ENCODE measurements at places on chromosomes 2 and 18.

- no peak for DNase-seq
Measured at GRCh38 chr2:121555008-121555407, 24.3 kb downstream of the RNU4ATAC start.

DNA sequence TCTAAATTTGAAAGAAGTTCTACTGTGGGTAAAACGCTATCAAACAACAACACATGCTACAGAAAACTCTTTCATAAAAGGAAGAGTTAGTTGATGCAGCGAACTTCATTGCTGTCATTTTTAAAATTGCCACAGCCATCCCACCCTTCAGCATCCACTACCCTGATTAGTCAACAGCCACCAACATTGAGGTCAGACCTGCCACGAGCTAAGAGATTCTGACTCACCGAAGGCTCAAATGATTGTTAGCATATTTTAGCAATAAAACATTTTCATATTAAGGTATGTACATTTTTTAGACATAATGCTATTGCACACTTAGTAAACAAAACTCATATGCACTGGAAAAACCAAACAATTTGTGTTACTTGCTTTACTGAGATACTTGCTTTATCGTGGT is 347.1 kb downstream of the CLIP4 start:
- no peak for DNase-seq

DNA sequence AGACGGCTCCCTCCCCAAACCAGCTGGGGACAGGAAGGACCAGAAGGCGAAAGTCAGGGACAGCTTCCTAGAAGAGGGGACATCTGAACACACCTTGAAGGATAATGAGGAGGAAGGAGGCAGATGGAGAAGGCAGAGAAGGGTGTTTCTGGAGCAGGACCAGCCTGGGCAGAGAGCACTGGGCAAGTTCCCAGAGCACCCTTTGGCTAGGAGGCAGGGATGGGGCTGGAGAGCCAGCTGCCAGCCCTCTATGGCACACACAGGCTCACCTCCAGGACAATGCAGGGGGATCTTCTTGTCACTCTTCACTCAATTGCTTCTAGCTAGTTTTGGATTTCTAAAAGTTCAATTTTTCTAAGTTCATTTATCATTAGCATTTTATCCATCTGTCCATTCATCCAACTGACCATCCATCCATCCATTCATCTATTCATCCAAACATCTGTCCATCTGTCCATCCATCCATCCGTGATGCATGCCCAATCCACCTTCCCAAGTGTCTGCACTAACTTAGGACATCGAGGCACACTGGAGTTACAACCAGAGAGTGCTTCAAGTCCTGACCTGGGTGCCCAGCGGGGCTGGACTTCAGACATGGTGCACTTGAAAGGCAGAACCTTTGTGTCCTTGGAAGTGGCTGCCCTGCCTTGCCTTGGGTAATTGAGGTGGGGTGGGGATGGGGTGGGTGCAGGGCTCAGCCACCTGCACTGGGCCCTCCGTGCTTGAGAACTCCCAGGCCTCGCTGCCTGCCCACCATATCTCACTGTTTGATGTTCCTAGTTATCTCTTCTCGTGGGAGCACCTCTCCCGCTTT is 42.5 kb downstream of the INHBB start:
- no peak for DNase-seq

DNA sequence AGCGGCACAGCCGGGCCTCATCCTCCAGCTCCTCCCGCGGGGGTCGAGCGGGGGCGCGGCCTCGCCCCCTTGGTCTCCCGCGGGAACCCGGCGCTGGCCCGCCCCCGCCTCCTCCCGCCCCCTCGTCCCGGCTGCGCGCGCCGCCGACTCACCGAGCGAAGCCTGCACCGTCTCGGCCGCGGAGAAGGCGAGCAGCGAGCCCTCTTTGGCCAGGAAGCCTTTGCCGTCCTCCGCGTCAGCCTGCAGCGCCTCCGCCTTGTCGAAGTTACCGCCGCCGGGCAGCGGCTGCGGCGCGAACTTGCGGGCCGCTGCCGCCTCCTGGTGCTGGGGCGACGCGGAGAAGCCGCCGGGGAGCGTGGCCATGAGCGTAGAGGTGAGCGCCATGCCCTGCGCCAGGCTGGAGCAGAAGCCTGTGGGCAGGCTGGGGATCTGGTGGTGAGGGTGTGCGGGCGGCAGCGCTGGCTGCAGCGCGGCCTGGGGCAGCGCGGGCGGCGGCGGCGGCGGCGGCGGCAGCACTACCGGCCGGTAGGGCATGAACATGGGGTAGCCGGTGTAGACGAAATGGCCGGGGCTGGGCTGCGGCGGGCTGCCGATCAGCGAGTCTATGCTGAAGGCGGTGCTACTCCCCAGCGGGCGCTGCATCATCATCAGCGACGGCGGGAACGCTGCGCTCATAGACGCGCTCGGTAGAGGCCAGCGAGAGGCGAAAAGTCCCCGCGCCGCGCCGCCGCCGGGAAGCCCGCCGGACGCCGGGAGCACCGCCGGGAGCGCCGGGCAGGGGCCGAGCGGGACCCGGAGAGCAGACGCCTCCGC is 683 bp downstream of the GBX2 start:
- no peak for DNase-seq

DNA sequence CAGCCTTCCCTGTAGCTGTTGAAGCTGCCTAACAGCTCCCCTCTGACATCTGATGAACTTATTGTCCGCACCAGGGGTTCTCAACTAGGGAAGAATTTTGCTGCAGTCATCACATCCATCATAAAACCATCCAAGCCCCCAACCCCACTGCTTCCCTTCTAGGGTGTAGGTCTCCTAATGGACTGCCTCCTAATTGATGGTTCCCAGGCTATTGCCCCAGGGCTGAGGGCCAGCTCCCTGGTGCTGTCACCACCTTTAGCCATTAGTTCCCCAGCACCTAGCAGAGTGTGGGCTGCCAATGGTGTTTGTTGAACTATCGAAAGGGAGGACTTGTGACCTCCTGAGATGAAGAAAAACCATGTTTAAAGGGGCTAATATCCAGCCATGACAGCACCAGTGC is 125.9 kb downstream of the NCKAP5 start:
- no peak for DNase-seq

DNA sequence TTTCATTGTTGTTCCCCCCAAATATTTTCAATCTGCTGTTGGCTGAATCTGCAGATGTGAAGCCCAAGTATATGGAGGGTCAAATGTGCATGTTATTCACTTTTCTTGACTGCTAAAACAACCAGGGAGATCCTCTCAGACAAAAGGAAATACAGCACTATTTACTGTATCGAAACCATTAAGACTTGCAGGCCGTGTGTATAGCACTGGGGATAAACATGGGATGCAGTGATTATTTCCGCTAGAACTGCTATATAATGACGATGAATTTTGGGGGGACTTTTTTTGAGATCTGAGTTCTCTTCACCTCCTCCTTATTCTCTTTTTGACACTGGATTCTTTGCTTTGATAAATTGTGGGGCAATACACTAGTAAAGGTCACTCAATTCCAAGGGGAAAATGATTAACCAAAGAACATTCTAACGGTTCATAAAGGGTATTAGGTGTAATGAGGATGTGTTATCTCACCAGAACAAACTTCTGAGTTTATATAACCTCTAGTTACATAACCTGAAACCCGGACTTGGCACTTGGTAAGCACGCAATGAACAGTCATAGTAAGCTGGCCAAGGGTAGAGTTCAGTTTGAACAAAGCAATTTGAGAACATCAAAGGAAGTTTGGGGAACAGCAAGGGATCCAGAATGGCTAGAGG is 3.5 kb upstream of the UGT1A1 start:
- DNase-seq, result no peak

GRCh38 chr2:66840321-66841002 is 405.5 kb downstream of the MEIS1 start:
- no peak for DNase-seq

- no peak for DNase-seq
Measured at GRCh38 chr18:75378376-75379315, 48.9 kb downstream of the SMIM21 start.

- DNase-seq, result no peak
Measured at GRCh38 chr2:235670974-235671787, 177.3 kb downstream of the AGAP1 start.

GRCh38 chr2:38806015-38806732 is 28.2 kb downstream of the GEMIN6 start:
- DNase-seq, result no peak

GRCh38 chr2:506866-507265 is 170.3 kb downstream of the TMEM18 start:
- DNase-seq, result no peak

Measured in CD4-positive, alpha-beta memory T cell (primary cell).